ENCODE measurements at places on chromosomes 7 and 10. TPM values are rescaled to one million over a fixed set of nuclear protein-coding genes. Genes with fewer than 3 reads are reported as not detected.

WDR11 gene
- polyA plus RNA-seq: 31.2 TPM

DNA sequence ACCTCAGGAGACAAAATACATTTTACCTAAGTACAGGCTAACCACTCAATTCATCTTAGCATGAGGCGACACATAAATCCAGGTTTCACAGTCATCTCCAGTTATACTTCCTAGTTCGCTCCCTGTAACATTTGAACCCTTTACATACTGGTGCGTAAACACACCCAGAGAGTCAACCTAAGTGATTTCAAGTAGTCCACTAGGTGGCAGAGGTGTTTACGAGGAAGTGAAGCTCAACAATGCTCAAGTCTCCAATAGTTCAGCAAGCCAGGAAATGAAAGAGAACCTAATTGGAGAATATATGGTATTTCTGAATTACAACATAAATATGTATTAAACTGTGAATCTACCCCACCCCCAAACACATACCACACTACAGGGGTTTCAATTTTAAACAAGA lies 76.3 kb upstream of the ABCB5 start:
- no peak for DNase-seq

GRCh38 chr10:80787952-80788351 lies 250.2 kb downstream of the SH2D4B start:
- DNase-seq: no peak

DNA sequence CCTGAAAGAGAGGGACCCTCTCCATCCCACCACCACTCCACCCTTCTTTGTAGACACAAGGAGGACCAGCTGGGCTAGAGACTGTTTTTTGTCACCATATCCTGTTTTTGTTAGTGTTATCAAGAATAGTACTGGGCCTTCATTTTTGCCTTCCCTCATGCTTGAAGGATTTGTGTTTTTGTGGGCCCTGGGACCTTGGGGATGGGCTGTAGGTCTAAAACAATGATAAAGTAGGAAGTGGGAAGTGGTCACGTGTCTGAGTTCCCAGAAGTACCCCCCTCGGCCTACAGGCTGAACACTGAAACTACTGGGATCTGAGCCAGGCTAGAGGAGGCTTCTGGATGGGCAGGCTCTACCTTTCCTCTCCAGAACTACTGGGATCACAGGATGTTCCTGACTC lies 8.9 kb downstream of the AGFG2 start:
- DNase-seq: peak; percentile 90

DNA sequence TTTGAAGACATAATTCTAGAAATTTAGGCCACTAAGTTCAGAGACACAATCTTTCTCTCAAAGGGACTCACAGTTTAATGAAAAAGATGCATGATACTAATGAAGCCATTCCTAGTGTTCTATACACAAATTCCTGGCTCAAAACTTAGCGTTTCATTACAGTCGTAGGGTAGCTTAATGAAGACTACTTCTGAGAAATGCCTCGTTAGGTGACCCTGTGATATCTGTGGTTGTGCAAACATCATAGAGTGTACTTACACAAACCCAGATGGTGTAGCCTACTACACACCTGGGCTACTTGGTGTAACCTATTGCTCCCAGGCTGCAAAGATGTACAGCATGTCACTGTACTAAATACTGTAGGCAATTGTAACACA lies 488 bp upstream of the CHCHD3 start:
- DNase-seq: no peak

- no peak for DNase-seq
These were observed 385.4 kb upstream of the ANKRD30A start for GRCh38 chr10:36739884-36740445.

Measured in cardiac muscle cell (in vitro differentiated cells and primary cell).